Brain pericyte (primary cell): ENCODE measurements at places on chromosomes 7 and 10.
A peak's percentile ranks its signal among the peaks of the same experiment; 100 is the strongest.

- no peak for DNase-seq
Measured at GRCh38 chr10:30466445-30466844, 32.5 kb downstream of the MAP3K8 start.

GRCh38 chr7:100400656-100401055, 27.4 kb downstream of the PILRA start:
- no peak for DNase-seq

- DNase-seq = no peak
Measured at GRCh38 chr10:113444766-113445365, 108.0 kb upstream of the HABP2 start.

DNA sequence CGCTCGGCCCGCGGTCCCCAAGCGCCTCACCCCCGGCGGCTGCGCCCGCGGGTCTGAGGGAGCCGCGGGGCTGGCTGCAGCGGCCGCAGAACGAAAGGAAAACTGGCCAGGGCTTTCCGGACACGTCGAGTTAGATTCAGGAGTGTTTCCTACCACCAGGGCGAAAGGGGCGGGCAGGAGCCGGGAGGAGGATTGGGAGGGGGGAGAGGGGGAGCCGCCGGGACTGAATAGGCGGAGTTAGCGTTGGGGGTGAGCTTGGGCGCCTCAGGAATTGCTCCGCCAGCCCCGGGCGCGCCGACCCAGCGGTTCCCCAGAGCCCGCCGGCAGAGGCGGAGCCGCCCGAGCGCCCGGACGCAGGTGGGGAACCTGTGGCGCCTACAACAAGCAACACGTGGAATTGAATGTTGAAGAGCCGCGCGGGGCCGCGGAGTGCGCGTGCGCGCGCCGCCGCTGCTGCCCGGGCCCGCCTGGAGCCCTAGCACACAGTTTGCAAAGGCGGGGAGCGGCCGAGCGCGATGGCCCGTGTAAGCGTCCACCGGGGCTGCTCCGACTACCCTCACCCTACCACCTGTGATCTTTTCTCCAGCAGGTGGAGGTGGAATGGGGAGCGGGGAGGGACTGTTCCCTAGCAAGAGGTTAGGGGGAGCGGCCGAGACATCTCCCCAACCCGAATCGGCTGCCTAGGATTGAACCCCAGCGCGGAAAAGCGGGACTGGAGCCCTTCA, at the start of gene CADPS2:
CADPS2 (minus strand) TSS at position 104 of the 725 bp plus-strand sequence. CDS start 123 bp downstream, outside the sequence.
- DNase-seq = peak; percentile 55

DNA sequence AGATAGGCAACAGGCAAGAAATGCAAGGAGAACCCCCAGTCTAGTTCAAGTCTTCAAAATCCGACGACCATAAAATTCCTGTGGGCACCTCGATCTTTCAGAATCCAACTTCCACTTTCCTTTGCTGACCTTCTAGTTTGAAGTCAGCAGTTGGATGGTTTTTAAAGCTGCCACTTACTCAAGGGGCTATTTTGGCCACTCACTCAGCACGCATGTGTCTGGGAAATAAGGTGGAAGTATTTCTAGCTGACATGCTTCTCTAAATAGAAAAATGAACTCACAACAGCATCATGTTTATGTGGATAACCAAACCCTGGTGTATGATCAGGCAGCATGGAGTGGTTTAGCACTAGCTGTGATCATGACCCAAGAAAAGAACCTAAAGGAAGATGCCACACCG, at the start of gene NRAP:
NRAP (minus strand) TSS at position 134 of the 400 bp plus-strand sequence. CDS start 159 bp downstream, outside the sequence.
- no peak for DNase-seq

DNA sequence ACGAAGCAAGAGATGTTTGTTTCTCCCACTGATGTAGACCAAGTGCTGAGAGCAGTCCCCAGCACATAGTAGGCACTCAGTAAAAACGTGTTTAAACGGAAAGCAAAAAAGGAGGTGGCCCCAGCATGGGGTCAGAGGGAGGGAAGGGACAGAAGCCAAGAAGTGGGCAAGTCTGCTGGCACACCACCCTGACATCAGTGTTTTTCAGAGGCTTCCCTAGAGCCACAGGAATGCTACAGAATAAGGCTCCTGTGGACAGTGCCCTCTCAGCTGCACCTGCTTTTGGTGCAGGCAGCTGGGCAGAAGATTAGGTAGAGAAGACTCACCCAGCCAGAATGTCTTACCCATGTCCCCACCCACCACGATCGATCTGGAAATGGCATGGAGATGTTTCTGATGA, 8.3 kb upstream of the ANKRD1 start:
- DNase-seq = no peak

DNA sequence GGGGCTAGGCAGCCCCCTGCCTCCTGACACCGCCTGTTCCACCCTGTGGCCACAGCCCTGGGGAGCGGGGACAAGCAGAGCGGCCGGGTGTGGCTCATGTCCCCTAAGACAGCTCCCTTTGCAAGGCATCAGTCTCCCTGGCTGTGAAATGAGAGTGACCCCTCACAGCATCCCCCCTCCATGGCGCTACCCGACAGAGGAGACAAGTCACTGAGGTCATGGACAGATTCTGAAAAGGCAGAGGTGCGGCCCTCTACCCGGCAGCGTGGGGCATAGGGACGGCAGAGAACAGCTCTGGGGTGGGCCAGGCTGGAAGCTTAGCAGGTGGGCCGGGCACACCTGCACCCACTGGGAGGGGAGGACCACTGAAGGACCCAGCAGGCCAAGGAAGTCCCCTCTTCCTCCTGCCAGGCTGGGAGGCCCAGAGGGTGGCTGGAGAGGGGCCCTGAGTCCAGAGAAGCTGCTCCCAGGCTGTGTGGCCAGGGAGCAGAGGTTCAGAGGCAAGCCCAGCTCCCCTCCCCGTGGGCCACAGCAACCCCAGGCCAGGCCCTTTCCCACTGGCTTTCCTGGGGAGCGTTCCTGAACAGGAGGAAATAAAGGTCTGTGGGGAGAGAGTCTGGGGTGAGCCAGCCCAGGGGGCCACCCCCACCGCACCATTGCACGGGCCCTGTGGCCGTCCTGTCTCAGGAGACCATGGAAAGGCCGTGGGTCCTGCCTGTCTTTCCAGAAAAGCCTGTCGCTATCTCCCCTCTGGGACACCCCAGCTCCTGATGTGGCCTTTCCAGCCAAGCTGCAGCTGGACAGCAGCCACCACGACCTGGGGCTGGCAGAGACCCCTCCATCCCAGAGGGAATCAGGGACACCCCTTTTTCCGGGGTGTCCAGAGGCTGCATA, 1.7 kb downstream of the ADAP1 start:
- DNase-seq = no peak

- no peak for DNase-seq
Measured at GRCh38 chr7:1940402-1940786, 270.3 kb downstream of the ELFN1 start.
